ENCODE measurements at places on chromosomes 16 and 17.

- no peak for DNase-seq
Observed at GRCh38 chr16:76335180-76335974, 58.2 kb downstream of the CNTNAP4 start.

DNA sequence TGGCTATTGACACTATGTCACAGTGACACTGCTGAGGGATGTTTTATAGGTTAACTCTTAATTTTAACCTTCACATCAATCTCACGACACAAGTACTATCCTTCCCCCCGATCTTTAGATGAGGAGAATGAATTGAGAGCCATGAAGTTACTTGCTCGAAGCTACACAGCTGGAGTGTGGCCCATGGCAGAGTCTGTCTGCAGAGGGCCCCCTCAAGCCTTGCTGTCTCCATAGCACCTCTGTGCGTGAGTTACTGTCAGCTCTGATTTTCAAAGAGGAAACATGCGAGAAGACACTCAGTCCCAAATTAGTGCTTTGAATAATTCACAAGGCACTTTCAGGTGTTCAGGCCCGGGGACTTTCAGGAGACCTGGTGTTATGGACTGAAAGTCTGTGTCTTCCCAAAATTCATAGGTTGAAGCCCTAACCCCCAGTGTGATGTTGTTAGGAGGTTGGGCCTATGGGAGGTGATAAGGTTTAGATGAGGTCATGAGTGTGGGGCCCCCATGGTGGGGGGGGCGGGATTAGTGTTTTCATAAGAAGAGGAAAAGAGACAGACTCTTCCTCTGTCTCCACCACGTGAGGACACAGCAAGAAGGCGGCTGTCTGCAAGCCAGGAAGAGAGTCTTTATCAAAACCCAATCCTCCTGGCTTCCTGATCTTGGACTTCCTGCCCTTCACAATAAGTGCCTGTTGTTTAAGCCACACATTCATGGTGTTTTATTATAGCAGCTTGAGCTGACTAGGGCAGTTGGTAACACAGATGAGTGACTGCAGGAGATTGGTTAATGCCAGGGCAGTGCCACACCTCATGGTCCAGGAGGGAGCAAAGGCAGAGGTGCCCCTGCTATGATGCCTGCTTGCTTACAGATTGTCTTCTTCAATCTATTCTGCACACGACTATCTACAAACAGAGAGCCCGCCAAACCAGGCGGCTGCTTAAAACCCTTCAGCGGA lies 281.8 kb downstream of the HAPSTR1 start:
- no peak for DNase-seq

DNA sequence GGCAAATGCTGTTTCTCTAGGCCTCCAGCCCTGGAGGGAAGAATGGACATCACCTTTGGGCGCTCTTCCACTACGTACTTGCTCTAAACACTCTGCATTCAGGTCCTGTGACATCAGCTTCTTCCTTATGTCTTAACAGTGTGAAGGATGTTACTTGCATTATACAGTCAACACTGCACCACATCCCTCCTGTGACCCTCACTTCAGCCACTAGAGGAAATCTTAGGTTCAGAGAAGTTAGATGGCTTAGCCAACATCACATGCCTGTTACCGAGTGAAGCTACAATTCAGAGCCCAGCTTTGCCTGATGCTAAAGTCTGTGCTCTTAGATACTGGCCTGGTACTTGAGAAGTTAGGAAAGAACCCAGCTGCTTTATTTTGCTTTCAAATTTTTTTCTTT lies 18.3 kb downstream of the UBFD1 start:
- no peak for DNase-seq

GRCh38 chr17:8332688-8333087 lies 7.0 kb upstream of the ODF4 start:
- no peak for DNase-seq

GRCh38 chr17:28929787-28930186 lies 21.5 kb downstream of the PHF12 start:
- no peak for DNase-seq

DNA sequence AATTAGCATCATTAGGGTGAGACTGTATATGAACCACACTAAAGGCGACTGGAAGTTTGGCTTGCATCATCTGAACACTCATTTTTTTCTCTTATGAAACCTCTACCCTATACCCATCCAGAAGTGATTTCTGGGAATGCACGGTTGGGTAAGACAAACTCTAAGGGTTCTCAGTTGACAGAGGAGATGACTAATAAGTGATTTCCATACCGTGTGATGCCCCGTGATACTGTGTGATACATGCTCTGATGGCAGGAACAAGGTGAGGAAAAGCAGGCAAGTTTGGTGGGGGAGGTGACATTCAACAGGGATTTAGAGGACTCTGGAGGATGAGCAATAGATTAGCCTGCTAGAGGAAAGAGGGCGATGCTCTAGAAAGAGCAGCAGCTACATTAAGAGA lies 156.4 kb upstream of the CCL2 start:
- DNase-seq: no peak

DNA sequence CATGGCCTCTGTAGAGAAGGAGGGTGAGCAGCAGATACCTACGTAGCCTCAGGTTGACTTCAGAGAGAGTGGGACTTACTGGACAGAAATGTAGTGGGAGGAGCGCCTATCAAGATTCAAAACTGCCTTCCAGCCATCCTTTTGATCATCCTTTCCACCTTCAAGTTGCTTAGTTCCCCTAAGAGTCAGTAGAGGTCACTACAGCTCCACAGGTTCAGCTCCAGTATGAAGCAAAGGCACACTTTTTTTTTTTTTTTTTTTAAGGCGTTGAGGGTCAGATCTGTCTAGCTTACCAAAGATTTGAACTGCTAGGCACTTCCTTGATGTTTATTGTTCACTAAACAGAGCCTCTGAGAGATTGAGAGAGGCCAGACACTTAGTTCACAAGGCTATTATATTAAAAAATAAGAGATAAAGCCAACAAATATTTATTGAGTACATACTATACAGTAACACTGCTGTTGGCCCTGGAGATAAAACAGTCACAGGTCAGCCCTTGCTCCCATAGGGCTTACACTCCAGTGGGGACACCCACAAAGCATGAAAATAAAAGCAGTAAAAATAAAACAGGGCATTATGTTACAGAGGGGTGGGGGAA lies 3.1 kb downstream of the RNF227 start:
- peak; percentile 28 for DNase-seq

DNA sequence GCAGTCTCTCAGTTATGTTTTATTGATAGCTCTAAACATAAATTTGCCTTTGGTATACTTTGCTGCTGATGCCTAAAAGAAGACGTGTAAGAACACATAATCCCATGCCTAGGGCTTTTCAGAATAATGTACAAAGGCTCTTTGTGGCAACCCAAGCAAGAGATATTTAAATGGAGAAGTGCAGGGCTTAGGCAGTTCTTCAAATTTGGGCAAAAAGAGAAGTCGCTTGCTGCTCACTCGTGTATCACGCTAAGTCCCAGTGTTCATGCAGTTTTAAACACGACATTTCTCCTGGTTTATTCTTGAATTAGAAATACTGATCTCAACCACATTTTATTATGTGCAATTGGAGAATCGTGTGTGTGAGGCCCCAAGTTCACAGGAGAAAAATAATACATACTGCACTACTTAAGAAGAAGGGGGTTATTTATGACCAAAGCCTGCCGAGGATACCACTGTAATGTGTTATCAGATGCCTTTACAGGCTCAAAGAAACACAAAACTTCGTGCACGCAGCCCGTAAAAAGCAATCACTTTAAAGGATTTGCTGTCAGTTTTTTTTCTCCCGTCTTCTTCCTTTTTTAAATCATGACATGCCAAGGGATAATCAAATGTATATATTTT lies 22.5 kb upstream of the IRX6 start:
- no peak for DNase-seq

GRCh38 chr16:57000271-57001025 lies 11.1 kb downstream of the NLRC5 start:
- DNase-seq: peak; percentile 63

DNA sequence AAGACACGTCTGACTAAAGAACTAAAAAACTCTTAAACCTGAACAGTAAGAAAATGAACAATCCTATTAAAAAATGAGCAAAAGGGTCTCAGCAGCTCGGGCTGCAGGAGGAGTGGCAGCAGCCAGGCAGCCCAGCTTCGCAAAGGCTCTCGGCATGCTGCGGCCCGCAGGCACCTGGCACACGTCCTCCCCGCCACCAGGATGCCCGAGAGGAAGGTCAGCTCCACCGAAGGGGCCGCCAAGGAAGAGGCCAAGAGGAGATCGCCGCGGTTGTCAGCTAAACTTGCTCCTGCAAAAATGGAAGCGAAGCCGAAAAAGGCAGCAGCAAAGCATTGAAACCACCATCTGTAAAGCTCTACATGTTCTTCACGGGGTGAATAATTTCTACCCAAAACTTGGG lies 173.5 kb downstream of the BCAS3 start:
- no peak for DNase-seq

- no peak for DNase-seq
Observed at GRCh38 chr17:29059281-29059680, 16.3 kb downstream of the PIPOX start.

DNA sequence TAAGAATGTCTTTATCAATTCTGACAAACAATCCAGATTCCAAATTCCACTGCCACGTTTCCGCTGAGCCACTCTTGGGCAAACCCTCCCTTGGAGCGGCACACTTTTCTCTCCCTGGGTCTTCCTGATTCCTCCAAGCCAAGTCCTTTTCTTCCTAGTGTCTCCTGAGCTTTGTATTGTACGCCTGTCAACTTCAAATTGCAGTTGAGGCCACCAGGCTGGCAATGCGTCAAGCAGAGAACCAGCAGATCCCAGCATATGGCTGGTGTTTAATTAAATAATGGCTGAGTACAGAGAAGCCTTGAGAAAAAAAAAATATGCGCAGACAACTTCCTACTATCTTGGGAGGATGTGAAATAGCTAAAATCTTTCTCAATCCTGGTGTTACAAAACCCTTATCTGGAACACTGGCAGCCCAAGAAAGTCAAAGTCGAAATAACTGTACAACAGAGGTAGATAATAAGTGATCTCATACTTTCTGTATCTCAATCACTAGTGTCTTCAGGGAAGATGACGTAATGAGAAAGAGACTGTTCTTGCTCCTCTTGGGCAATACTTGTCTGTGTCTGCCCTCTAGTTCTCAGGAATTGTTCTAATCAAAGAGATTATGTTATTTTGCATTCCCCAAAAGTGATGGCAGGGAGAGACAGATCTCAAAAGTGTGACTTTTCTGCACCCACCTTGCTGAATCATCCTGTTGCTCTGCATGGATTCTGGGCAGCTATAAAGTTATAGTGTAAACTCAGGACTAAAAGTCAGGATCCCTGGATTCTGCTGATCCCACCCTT lies 15.0 kb downstream of the SMIM36 start:
- DNase-seq: no peak

DNA sequence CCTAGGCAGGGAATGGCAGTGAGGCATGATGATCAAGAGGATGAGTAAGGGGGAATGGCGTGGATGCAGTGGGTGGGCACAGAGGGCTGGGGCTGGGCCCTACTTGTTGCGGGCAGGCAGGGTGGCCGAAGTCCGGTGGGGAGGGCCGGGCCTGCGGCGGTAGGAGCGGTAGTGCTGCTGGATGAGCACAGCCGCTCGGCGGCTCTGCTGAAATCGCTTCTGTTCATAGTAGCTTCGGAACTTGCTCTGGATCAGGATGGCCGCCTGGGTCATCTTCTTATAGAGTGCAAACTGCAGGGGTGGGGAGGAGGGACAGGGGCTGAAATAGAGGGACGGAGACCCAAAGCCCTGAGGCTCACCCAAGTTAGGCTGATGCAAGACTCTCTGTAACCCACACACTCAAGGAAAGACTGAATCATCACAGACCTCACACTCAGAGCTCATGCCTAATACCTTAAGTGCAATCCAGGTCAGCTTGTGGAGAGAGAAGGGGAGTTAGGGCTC lies 1.5 kb upstream of the SPAG7 start:
- peak; percentile 60 for DNase-seq

DNA sequence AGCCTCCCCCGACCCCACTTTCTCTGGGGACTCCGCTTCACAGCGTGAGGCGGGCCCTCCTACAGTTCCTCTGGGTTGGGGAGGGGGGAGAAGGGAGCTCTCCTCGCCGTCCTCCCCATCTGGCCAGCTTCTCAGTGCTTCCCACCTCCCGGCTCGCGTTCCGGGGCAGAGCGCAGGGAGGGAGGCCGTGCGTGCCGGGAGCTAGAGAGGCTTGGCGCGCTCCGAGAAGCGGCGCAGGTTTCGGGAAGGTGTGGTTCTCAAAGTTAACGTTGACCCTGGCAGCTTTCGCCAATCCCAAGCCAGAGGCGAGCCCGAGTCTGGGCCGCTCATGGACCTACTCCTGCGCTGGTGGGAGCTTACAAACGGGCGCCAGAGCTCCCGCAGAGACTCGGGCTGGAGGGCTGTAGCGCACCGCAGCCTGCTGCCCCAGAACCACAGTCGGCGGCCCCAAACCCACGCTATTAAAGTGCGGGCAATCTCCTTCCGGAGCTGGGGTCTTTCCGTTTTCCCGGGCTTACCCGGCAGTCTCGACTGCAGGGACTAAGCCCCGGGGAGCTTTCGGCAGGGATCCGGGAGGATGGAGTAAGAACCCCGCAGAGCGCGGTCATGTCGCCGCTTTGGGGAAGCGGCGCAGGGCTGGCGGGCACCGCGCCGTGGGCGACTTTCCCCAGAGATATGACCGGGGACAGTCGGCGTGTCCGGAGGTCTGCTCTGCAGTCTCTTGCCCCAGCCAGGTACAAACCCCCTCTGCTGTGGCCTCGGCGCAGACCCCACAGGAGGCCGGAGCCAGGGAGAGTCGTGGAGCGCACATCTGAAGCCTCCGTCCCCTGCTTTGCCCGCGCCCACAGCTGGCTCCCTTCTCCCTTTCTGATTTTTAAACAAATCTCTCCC lies 787 bp downstream of the CDH11 start:
- DNase-seq: no peak

DNA sequence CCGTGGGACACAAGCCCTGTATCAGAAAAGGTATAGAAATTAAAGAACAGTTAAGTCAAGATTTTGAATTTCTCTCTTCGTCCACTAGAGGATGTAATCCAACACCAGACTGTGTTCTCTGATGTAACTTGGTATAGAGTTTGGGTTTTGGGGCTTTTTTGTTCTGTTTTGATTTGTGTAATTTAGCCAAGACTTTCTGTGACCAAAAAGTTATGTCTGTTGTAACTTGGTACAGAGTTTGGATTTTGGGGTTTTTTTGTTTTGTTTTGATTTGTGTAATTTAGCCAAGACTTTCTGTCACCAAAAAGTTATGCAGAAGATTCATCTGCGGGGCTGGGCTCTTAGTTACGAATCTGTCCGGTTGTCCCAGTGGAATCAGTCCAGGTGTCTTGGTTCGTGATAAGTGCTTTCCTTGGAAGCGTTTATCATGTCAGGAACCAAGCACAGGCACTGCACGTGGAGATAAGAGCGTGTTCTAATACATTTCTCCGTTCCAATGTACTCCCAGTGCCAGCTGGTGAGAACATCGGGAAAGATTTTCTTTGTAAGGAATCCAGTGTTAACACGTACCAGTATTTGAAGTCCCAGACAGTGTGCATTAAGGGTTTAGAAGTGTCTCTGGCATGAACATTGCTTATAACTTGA lies 44.1 kb upstream of the SEC14L1 start:
- no peak for DNase-seq

GRCh38 chr17:50558941-50559614 lies 1.4 kb upstream of the CACNA1G start:
- peak; percentile 19 for DNase-seq

DNA sequence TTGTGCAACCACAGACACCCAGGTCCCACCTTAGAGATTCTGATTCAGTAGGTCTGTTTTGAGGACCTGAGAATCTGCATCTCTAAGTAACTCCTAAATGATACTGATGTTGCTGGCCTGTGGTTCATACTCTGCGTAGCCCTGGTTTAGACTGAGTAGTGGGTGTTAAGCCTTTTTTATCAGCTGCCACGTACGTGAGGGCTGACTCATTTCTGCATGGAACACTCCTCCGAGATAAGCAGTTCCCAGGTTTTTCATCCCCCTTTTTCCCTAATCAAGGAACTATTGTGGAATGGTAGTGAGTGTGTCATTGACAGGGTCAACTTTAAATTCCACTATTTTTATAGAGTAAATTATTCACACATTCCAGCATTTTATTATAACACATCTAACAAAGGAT lies 26.1 kb downstream of the CDRT4 start:
- no peak for DNase-seq

Data from activated naive CD4-positive, alpha-beta T cell treated with Interleukin-2 at 50 U/mL for 16 hours (primary cell).